ENCODE measurements at places on chromosomes 11 and 22.

DNA sequence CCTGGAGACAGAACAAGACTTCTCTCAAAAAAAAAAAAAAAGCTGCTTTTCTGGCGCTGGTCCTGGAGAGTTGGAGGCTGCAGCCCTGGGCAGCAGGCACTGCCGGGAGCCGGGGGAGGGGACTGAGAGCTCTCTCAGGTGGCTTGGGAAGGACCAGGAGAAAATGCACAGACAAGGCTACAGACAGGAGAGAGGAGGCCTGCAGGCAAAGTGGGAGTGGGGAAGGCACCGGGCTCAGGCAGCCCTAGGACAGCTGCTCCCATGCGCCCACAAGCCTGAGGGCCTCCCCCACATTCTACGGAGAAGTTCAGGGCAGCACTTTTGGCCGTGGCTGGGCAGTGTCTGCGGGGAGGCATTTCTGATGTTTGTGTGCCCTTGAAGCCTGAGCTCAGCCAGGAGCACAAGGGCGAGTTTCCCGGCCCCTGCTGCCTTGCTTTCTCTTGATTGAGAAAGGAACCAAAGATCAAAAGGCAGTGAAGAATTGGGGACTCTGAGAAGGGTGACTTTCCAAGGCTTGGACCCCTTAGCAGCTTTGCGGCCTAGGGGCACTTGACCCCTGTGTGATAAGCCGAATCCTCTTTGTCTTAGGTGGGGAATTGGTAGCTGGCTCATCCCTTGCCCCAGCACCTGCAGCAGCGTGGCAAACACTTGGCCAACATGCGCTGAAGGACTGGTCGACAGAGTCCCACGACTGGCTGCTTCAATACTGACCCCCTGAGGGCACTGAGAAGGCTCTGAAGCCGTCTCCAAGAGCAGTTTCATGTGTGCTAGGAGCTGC is 35.3 kb downstream of the PPM1F start:
- DNase-seq = no peak

GRCh38 chr22:47409539-47410275 is 647.3 kb downstream of the TBC1D22A start:
- no peak for DNase-seq

GRCh38 chr11:44883277-44883676 is 67.4 kb downstream of the TP53I11 start:
- no peak for DNase-seq

DNA sequence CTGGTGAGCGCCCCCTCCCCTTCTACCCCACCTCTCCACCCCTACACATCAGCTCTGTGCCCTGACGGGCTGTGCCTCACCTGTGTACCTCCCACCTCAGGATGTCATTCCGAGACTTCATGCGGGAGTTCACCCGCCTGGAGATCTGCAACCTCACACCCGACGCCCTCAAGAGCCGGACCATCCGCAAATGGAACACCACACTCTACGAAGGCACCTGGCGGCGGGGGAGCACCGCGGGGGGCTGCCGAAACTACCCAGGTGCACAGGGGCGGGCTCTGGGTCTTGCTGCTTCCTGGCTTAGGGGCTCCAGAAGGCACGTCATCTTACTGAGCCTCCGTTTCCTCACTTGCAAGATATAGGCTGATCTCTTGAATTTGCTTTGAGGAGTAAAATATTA is 6.8 kb downstream of the CAPN1 start:
- no peak for DNase-seq

DNA sequence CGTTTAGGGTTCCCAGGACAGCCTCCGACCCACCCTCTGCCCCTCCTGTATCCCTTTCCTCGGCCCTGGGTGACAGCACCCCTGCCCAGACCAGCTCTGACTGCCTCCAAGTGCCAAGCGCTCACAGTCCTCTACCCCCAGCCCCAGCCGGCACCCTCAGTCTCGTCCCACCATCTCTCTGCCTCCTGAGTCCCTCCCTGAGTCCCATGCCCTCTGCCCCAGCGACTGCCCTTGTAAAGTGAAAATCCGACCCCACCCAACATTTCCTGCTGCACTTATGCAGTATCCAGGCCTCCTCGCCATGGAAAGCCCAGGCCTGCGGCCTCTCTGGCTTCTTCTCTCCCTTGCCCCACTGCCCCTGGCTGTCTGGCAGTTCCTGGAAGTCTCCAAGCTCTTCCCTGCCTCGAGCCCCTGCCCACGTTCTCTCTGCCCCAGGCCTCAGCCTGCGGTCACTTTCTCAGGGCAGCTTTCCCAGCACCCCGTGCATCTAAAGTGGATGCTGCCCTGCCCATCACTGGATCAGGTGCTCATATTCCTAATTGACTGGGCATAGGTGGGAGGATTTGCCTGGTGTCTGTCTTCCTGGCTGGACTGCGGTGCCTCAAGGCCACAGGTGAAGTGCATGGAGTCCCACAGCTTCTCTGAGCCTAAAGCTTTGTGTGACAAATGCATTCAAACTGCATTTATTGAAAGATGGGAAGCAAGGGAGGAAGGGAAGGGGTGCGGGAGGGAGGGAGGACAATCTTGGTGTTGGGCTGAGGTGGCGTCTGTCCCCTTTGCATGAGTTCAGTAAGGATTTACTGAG is 17.7 kb upstream of the IL2RB start:
- DNase-seq = no peak

GRCh38 chr11:1360181-1360834 is 29.4 kb upstream of the BRSK2 start:
- DNase-seq = no peak

GRCh38 chr22:31080848-31081649 is at the start of gene SMTN:
Gene SMTN, plus strand, starts transcription at chr22:31081318. Its CDS starts 1,941 bp downstream, at chr22:31083259.
- DNase-seq = peak; percentile 87

GRCh38 chr11:23490557-23491235 is 630.4 kb upstream of the CCDC179 start:
- no peak for DNase-seq

DNA sequence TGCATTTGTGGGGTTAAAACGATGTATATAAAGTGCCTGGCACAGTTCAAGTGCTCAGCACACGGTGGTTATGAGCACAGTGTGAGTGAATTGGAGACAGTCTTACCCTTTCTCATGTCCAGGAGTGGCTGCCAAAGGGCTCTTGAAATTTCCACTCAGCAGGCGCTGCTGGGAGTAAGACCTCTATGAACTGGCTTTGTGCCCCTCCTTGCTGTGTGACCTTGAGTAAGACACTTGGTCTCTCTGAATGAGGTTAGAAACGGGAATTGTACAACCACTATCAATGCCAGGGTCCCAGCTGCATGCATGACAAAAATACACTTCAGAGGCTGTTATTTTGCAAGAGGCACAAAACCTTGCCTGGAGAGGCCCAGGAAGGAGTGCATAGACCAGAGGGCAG is 86.6 kb downstream of the TSPAN18 start:
- no peak for DNase-seq

DNA sequence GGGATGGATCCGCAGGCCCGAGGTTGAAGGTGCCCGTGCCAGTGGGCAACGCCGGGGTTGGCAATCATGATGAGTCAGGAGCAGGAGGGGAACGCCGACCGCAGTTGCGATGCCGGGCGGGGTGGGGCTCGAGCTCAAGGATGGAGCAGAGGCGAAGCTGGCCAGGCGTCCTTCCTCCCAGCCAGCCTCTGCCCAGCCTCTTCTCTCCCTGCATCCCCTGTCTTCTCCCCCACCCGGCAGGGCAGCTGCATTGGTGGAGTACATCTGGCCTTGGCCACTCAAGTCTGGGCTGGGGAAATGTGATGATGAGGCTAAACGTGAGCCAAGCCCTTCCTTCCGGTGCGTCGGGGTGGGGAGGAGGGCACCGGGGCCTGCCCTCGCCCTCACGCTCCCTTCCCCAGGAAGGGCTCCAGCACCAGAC is 3.9 kb downstream of the IFITM10 start:
- no peak for DNase-seq

- DNase-seq = no peak
Measured at GRCh38 chr11:44729063-44729462, 2.3 kb downstream of the TSPAN18 start.

- no peak for DNase-seq
Measured at GRCh38 chr11:84381666-84382065, 1095.5 kb upstream of the CCDC90B start.

DNA sequence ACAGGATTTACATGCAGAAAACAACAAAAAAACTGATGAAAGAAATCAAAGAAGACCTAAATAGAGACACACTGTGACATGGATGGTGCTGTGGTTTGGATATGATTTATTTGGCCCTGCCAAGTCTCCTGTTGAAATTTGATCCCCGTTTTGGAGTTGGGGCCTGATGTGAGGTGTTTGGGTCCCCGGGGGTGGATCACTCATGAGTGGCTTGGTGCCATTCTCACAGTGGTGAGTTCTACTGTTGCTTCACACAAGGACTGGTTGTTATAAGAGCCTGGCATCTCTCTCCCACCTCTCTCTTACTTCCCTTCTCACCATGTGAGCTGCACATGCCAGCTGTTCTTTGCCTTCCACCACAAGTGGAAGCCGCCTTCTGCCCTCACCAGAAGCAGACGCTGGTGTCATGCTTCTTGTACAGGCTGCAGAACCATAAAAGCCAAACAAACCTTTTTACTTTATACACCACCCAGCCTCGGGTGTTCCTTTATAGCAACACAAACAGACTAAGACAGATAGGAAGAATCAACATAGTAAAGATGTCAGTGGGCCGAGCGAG is 7.8 kb upstream of the RTL6 start:
- no peak for DNase-seq

DNA sequence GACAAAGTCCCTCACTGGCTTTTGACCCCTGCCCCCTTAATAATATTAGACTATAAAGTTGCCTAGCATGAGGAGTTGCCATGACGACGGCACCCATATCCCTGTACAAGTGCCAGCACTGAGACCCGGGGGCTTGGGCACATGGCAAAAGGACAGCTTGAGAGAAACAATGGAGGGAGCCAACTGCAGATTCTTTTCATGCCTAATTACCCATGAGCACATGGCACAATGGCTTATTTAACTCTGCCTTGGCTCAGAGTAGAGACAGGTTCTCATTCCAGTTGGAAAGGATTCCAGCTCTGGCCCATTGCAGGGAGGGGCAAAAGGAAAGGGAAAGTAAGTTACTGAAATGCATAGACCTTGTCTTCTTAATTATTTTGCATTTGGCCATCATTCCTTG is 261.2 kb upstream of the UBASH3B start:
- no peak for DNase-seq

- no peak for DNase-seq
Measured at GRCh38 chr11:80414181-80415165, 973.6 kb upstream of the TENM4 start.
